ENCODE measurements at places on chromosomes 2 and 18.

DNA sequence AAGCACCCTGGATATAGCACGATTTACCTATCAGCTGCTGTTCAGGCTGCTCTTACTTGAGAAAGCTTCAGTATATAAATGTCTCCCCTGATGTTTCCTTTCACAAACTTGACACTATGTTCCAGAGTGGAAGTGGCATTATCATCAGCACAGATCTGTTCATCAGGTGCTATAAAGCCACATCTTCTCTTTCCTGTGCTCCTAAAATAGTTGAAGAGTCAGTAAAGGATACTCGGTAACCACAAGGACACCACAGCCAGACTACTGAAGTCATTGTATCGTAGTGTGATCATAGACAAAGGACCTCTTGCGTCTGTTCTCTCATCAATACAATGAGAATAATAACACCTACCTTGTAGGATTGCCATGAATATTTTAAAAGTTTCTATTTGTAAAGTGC lies 841.0 kb upstream of the CELF4 start:
- DNase-seq, result no peak

DNA sequence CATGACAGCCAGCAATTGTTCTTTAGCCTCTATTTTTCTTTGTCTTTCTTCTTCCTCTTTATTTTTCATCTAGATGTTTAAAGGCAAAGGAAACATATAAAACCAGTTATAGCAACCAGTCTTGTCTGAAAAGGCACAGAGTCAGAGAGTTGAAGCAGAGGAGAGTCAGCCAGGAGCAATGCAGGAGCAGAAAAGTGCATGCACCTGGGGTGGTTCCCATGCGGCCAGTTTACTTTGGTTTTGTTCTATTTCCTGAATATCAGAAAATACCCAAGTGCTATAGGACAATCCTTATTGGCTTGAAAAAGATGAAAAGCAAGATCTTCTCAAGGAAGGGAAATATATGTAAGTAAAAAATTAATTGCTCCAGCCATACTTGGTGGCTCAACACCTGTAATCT lies 44.9 kb downstream of the CFAP210 start:
- no peak for DNase-seq

- DNase-seq, result no peak
These were observed 47.6 kb upstream of the FAM124B start for GRCh38 chr2:224449212-224450147.

DNA sequence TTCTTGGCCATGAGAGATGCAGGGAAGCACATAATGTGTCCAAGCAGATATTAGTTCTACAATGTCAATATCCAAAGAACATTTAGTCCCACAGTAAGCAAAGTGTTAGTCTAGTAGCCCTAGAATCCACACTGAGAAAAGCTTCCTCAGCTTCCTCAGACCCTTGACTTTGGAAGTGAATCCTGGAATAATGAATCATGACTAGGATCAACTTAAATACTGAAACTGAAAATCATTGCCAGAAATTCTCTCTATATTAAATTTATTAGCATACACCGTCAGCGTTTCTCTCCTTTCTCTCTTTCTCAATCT lies 356.9 kb upstream of the ACVR2A start:
- DNase-seq, result no peak

DNA sequence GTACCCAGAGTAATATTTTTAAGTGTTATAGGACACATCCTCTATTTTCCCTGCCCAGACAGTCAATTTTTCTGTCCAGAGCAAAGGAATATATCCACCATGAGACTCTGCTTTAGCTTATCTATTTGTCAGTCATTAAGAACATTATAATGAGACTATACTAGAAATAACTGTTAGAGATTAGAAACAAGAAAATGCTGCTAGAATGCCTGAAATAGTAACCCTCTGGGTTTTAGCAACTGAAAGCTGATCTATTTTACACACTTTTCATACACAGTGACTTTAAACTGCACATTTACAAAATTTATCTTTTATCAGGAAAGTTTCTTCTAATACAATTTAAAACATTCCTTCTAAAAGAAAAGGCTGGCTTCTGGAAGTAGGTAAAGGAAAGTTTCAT lies 39.6 kb downstream of the MBD2 start:
- DNase-seq, result no peak

DNA sequence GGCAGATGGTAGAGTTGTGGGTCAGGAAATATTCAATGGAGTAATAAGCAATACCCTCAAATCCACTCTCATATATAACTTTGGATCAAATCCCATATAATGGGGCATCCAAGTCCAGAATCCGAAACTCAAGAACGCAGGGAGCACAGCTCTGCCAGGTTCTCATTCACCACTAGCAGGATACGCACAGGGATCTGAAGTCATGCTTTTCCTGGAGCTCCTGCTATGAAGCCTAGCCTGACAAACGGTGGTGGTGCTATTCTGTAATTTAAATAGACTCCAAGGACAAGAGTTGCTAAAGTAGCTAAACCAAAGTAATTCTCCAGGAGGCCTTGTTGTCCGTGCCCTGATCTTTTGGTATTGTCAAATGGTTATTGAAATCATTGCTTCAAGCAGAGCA lies 264.8 kb downstream of the SLC8A1 start:
- no peak for DNase-seq

- DNase-seq, result no peak
These were observed 545.0 kb upstream of the PIK3C3 start for GRCh38 chr18:41410006-41410405.

DNA sequence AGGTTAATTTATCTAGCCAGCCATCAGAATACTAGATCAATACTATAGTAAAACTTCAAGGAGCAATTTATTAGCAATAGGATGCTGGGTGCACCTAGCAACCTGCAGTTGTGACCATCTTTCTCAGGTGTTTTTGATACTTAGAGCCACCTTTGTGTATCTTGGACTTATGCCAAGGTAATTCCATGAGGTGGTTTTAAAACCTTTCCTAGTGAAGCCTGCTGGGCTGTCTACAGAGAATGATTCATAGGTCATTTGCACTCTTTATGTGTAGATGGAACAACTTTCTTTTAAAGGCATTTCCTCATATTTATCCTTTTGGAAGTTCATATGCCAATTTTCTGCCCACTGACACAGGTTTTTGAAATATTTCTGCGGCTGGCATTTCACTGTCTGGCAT lies 1030.1 kb upstream of the POU3F3 start:
- DNase-seq, result no peak

DNA sequence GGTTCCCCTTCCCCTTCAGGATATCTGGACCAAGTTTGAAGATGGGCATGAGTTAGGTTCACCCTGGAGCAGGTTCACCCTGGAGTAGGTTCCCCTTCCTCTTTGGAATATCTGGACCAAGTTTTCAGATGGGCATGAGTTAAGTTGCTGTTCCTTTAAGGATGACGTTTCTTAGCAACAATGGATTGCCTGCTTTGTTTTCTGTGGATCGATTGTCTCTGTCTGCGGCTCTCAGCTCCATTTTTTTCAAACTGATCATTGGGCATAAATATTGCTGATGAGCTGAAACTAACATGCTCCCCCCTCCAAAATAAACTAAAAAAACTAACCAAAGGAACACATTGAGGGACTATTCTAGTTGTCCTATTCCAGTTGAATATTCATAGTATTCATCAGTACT lies 149.5 kb downstream of the SPP2 start:
- no peak for DNase-seq

- no peak for DNase-seq
These were observed 457.8 kb downstream of the EIPR1 start for GRCh38 chr2:2919574-2920365.

GRCh38 chr2:185610301-185610700 lies 128.3 kb upstream of the FSIP2 start:
- DNase-seq, result no peak

Measured in breast epithelium (tissue), 4 donors.